Right cardiac atrium (tissue), 5 donors: ENCODE measurements at places on chromosomes 4 and X.

GRCh38 chr4:68865188-68865638 is 49.4 kb downstream of the UGT2B10 start:
- no peak for DNase-seq

- DNase-seq, result no peak
These were observed 58.5 kb downstream of the TEX13C start for GRCh38 chrX:125378205-125378604.

GRCh38 chr4:154086247-154086646 is 297.4 kb upstream of the SFRP2 start:
- DNase-seq, result no peak

DNA sequence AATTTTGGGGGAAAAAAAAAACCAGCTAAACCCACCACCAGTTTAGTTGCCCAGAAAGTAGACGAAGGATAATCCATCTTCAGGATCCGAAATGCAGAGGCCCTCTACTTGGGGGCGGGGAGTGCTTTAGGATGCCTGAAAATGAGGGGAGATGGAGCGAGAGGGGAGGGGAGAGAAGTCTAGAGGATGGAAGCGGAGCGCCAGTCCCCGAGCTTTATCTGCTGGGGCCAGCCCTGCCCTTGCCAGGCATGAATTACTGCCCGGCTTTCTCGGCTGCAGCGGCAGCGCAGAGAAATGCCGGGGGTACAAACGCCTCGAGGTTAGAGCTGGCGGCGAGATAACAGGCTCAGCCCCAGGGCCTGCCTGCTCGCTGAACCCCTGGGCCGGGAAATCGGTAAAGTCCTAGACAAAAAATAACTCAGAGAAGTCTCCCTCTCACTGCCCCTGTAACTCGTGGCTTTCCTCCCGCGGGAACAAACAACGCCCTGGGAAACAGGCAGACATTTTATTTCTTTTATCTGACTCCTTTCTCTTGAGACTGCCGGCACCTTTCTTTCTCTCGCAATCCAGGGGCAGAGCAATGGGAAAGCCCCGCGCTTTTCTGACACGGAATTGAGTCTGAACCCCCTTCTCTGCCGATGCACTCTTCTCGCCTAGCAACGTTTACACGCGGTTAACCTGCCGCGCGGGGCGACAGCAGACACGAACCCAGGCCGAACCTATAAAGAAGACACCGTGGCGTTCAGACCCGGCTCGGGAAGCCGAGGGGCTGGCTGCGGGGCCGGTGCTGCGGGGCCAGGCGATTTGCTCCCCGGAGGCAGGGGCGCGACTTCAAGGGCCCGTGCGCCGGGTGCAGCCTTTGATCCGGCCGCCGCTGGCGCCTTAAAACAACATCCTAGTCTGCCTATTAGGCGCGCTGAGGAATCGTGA is 3.1 kb upstream of the MSX1 start:
- no peak for DNase-seq

DNA sequence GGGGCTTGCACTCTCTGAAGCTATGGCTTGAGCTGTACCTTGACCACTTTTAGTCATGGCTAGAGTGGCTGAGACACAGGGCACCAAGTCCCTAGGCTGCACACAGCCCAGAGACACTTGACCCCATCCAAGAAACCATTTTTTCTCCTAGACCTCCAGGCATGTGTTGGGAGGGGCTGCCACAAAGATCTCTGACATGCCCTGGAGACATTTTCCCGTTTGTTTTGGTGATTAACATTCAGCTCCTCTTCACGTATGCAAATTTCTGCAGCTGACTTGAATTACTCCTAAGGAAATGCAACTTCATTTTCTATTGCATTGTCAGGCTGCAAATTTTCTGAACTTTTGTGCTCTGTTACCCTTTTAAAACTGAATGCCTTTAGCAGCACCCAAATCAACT is 142.6 kb downstream of the TECRL start:
- no peak for DNase-seq

GRCh38 chrX:125940985-125941384 is 225.1 kb downstream of the DCAF12L2 start:
- no peak for DNase-seq

DNA sequence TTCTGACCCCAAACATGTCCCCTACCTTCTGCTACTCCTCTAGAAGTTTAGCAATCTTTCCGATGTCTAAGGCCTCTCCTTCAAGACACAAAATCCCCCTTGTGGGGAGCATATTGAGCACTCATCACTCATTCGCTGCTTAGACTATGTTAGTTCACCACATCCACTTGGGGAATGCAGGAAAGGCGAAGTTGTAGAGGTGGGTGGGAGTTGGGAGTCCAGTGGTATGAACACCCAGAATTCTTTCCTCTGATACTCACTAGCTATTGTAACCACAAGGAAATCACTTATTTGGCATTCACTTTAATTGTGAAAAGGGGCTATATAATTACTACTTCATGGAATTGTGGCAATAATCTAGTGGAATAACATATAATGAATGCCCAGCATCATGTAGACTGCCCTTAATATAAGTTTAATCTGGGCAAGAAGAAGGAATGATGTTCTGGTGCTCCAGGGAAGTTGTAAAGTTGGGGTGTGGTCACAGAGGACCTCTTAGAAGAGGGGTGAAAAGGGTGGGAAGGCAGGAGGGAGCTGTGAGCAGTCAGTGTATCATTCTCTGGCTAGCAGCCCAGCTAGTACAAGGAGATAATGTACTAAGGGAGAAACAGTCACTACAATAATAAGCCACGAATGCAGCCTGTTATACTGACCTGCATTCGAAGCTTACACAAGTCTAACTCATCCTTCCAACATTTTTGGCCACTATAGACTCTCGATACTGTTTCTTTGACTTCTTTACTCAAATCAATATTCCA is 468.2 kb upstream of the DIPK2B start:
- no peak for DNase-seq

GRCh38 chrX:136684120-136684519 is 36.2 kb downstream of the CD40LG start:
- DNase-seq, result no peak

DNA sequence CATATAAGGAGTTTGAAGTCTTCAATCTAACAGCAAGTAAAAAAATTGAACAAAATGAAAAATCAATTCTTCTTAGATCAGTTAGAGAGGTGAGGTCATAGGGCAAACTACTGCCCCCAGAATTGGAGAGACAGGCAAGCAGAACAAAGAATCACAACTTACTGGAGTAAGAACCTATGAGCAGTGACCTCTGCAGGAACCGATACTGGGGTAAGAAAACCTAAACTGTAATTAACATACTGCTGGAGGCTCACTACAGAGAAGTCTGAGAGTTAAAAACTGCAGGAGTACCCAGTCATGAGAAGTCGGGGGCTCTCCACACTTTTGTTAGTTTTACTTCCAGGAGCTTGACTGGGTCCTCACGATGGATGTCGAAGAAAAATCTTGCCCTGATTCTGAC is 16.0 kb downstream of the CLDN22 start:
- DNase-seq, result no peak

- no peak for DNase-seq
These were observed 146.5 kb downstream of the SPANXN1 start for GRCh38 chrX:145393702-145394235.

- no peak for DNase-seq
These were observed 95.6 kb downstream of the STOX2 start for GRCh38 chr4:184000457-184001396.

DNA sequence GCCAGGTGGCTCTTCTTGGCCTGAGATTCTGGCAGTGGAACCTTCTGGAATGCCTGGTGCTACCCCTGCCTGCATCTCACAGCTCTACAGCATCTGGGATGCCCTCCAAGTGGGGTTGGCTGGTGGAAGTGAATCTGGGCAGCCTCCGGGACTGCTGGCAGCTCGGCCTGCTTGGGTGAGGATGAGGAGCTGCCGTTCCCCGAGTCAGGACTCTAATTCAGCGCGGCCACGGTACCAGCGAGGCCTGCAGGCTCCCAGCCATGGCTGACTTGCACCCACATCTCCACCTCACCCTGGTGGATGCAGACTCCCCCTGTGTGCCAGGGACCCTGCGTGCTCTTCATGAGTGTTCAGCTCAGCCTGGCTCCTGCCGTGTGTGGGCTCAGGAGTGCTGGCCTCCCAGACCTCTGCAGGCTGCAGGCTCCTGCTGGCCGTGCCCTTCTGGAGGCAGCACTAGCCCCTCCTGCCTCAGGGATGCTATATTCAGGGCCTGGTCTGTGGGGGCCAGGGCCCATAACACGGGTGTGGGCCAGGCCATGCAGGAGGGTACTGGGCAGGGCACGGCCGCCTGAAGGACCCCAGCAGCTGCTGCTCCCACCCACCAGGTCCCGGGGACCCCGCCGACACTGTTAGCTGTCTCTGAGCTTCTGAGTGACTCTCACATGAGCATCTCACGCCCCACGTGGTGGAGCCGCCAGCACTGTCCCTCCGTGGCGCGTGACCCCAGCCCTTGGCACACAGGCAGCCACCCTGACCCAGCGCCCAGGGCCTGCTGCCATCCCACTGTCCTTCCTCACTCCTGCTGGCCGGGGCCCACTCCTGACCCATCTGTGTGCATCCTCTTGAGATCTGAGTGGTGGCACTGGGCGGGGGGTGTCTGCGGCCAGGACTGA is 10.6 kb downstream of the UVSSA start:
- DNase-seq, result peak; percentile 58

GRCh38 chrX:11472381-11472780 is 179.2 kb downstream of the AMELX start:
- no peak for DNase-seq

DNA sequence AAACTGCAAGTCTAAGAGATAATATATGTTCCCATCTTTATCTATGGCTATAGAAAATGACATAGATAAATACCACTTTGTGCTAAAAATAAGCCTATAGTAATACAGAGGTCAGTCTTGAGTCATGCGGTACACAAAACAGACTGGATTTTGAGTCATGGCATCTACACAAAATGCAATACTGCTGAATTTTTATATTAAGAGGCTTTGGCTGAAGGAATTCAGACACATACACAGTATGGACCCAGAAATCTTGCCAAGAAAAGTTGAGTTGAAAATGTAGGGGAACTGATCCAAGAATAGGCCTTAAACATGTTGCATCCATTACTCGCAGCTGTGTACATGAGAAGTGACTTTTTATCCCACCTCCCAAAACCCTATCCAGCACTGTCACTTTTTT is 184.4 kb downstream of the TENM3 start:
- no peak for DNase-seq

DNA sequence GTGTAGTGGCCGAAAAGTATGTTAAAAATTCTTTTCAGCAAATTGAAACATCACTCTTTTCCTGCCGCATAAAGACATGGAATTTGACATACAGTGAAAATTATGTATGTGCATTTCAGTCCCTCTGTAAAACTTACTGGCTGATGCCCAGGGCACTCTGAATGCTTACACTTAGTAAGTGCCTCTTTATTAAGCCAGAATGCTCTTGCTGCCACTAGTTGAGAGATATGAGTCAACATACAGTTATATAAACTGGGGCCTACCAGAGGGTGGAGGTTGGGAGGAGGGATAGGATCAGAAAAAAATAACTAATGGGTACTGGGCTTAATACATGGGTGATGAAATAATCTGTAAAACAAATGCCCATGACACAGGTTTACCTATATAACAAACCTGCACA is 38.1 kb upstream of the TRPC5 start:
- no peak for DNase-seq

- no peak for DNase-seq
These were observed 9.0 kb downstream of the PHKA1 start for GRCh38 chrX:72705111-72705510.

GRCh38 chrX:17669458-17669857 is 67.8 kb upstream of the SCML1 start:
- no peak for DNase-seq

- no peak for DNase-seq
These were observed 12.4 kb downstream of the YIPF6 start for GRCh38 chrX:68511255-68511654.

DNA sequence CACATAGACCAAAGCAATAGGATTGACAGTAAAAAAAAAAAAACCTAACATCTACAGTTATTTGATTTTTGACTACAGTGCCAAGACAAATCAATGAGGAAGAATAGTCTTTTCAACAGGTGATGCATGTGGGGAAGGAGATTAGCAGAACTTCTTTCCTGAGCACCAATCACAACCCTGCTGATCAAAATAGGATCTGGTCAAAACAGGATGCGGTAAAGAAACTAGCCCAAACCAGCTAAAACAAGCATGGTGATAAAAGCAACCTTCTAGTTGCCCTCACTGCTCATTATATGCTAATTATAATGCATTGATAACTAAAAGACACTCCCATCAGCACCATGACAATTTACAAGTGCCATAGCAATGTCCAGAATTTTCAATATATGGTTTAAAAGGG is 667.5 kb downstream of the GRXCR1 start:
- no peak for DNase-seq

DNA sequence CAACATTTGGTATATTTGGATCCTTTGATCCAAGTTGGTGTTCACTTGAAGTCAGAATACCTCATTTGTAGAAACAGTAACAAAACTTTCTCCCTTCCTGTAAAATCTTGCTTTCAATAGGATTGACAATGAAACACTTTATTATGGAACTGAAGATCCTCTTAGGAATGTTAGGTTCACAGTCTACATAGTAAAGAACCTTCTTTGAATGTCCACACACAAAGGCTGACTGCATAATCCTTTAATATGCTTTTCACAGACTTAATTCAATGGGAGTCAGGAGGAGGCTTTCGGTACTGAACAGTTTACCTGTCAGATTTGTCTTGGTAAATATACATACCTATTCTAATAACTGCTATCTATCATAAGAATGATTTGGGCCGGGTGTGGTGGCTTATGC is 188.5 kb downstream of the SPRY1 start:
- DNase-seq, result no peak

DNA sequence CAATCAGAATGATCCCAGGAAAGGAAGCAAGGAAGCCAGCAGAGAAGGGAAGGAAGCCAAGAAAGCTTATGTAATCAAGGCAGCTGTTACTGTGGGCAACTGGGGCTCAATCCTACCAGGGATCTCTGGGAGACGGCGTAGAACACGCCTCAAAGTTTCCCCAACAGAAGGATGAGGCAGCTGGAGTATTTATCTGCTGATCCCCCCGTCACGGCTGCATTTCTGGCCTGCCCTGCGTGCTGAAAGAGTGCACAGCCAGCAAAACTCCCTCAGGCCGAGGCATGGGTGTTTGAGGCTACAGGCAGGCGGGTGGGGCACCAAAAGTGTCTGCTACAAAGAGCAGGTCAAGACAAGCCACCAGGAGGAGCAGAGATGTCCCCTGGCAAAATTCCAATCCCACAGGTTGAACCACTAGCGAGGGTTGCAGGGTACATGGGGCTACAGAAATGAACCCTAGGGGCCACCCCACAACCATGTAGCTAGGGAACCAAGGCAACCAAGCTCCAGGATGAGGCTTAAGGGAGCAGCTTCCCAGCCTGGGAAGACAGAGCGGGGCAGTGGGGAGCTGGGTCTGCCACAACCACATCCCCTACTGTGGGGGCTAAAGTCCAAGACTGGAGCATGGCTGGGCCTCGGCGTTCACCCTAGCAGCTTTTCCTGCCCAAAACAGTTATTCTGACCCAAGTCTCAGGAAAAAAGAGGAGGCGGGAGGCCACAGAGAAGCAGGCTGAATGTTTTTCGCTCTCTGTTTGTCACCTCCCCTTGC is 113.4 kb downstream of the BCOR start:
- no peak for DNase-seq

DNA sequence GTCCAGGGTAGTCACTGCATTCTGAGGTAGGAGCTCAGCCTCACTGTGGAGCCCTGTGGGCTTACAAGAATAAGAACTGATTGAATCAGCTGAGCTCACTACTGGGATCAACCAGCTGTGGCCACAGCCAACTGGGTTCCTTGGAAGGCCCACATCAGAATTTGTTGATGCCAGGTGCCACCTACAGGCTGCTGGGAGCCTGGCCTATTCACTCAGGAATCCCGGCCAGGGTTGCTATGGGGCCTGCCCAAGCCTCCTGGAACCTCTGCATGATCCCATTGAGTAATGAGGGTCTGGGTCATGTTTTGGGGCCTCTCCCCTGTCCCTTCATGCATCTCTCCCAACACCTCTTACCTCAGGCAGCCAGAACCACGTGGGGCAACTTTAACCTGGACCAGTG is 53.9 kb upstream of the KIAA1210 start:
- DNase-seq, result no peak
